ENCODE measurements at places on chromosomes 12 and 14. TPM values are rescaled to one million over a fixed set of nuclear protein-coding genes. Genes with fewer than 3 reads are reported as not detected.

The GLT1D1 gene
- total RNA-seq, result 7.8 TPM

- H3K36me3 ChIP-seq, result peaks cover 8% of the 10 kb centered on the region
- peaks cover 31% of the 10 kb centered on the region for H3K4me1 ChIP-seq
- H3K27me3 ChIP-seq, result no peaks in the 10 kb centered on the region
These were observed 1.1 kb upstream of the PPP1R13B start for GRCh38 chr14:103848175-103849077.

GRCh38 chr12:48671231-48671856 lies 10.7 kb downstream of the KANSL2 start:
- H3K27me3 ChIP-seq, result no peaks in the 10 kb centered on the region
- DNase-seq, result no peak
- H3K27ac ChIP-seq, result no peak overlapping the region
- H3K36me3 ChIP-seq, result peaks cover 100% of the 10 kb centered on the region
- H3K4me1 ChIP-seq, result peaks cover 7% of the 10 kb centered on the region

DNA sequence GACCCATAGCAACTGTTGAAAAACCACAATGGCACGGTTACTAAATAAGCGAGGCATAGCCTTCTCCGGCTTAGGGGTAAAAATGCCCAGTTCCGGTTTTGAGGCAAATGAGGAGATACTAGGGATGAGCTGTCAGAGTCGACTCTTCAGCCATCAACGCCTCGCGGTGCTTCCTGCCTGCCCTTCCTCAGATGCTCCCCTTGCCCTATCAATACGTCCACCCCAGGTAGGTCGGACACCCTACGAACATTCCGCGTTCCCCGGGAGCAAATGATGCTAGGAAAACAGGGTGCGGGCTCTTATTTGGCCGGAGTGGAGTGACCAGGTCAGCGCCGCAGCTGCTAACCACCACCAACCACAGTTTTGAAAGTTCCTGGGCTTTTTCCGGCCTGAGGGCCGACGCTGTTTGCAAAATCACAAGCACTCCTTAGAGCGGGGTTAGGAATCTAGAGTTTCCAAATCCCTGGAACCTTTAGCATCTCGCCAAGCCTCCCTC lies 1.2 kb downstream of the SRSF9 start:
- peak overlapping the region; percentile 98 for H3K27ac ChIP-seq
- H3K27me3 ChIP-seq, result no peaks in the 10 kb centered on the region
- H3K4me3 ChIP-seq, result peak overlapping the region; percentile 88
- DNase-seq, result peak; percentile 82

- H3K4me1 ChIP-seq, result peaks cover 23% of the 10 kb centered on the region
- H3K27me3 ChIP-seq, result peaks cover 3% of the 10 kb centered on the region
- H3K4me3 ChIP-seq, result no peak overlapping the region
These were observed 31.5 kb downstream of the SLC6A12 start for GRCh38 chr12:182381-182892.

The GSC gene
- total RNA-seq, result not detected

DNA sequence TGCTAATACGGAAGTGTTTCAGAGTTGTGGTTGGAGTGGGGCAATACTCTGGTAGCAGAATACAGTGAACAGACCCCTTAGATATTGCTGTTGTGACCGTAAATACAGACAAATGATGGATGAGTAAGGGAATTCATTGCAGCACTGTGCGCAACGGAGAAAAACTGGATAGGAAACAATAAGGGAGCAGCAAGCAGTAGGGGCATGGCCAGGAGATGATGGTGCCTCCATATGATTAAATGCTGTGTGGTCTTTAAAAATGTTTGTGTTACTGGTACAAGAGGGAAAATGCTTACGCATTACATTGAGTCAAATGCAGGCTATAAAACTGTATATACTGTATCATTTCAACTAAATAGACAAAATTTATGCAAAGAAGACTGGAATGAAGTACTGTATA lies 61.6 kb downstream of the EML1 start:
- H3K4me3 ChIP-seq, result no peak overlapping the region
- no peaks in the 10 kb centered on the region for H3K27me3 ChIP-seq
- no peaks in the 10 kb centered on the region for H3K36me3 ChIP-seq

The LRIG3 gene
- 23.7 TPM for total RNA-seq

- H3K4me3 ChIP-seq, result no peak overlapping the region
- H3K36me3 ChIP-seq, result no peaks in the 10 kb centered on the region
- no peak for DNase-seq
- no peaks in the 10 kb centered on the region for H3K4me1 ChIP-seq
- no peaks in the 10 kb centered on the region for H3K27me3 ChIP-seq
- H3K27ac ChIP-seq, result no peak overlapping the region
These were observed 160.7 kb upstream of the ARID2 start for GRCh38 chr12:45568808-45569207.

DNA sequence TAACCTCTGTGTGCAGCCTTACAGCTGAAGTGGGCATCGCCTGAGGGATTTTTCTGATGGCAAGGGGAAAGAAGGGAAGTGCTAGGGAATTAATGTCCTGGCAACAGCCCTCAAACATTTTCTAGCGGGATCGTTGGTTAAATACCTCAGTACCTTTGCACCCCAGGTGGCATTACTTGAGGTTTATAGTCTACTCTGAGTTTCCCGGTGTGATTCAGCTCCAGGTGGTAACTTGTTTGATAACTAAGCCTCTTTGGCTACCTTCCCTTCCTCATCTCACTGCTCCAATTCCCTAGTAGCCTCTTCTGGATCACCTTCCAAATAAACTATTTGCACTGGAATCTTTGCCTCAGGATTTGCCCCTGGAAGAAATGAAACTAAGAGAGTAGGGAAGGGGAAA lies 237.0 kb upstream of the SSTR1 start:
- no peak for DNase-seq
- no peak overlapping the region for H3K4me3 ChIP-seq
- no peaks in the 10 kb centered on the region for H3K4me1 ChIP-seq

GRCh38 chr14:100865682-100866591 lies 37.6 kb downstream of the RTL1 start:
- peaks cover 4% of the 10 kb centered on the region for H3K27me3 ChIP-seq
- no peaks in the 10 kb centered on the region for H3K4me1 ChIP-seq
- H3K36me3 ChIP-seq, result no peaks in the 10 kb centered on the region
- H3K27ac ChIP-seq, result no peak overlapping the region

- H3K27me3 ChIP-seq, result no peaks in the 10 kb centered on the region
- no peak for DNase-seq
- H3K27ac ChIP-seq, result no peak overlapping the region
These were observed 87.5 kb downstream of the SETD3 start for GRCh38 chr14:99393059-99393655.

The SERPINA9 gene
- not detected for total RNA-seq

DNA sequence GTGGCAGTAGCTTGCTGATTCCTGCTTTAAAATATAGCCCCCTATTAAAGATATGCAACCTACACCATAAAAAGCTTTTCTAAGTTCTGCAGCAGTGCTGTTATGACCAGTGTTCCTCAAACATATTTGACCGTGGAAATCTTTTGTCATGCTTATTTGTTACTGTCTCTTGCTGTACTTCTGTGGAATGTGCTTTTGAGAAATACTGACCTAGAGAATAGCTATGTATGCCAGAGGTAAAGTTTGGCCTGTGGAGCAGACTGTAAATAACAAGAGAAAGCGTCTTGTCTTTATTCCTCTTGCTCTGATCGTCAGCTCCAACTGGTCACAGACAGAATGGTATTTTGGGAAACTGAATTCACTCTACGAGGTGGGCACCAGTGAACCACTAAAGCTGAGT lies 239.0 kb downstream of the FBXL14 start:
- no peaks in the 10 kb centered on the region for H3K27me3 ChIP-seq
- no peak overlapping the region for H3K27ac ChIP-seq
- no peaks in the 10 kb centered on the region for H3K36me3 ChIP-seq

- H3K36me3 ChIP-seq, result no peaks in the 10 kb centered on the region
- no peaks in the 10 kb centered on the region for H3K27me3 ChIP-seq
- H3K4me1 ChIP-seq, result peaks cover 45% of the 10 kb centered on the region
- H3K27ac ChIP-seq, result peak overlapping the region; percentile 85
- no peak overlapping the region for H3K4me3 ChIP-seq
These were observed 14.3 kb downstream of the PGF start for GRCh38 chr14:74940956-74941565.

- no peak overlapping the region for H3K4me3 ChIP-seq
- H3K4me1 ChIP-seq, result no peaks in the 10 kb centered on the region
- no peaks in the 10 kb centered on the region for H3K27me3 ChIP-seq
These were observed 33.6 kb upstream of the PLEKHA5 start for GRCh38 chr12:19095756-19096480.

The KCNJ8 gene
- total RNA-seq, result 6.6 TPM

- H3K27ac ChIP-seq, result no peak overlapping the region
- H3K4me3 ChIP-seq, result no peak overlapping the region
- no peaks in the 10 kb centered on the region for H3K4me1 ChIP-seq
- H3K27me3 ChIP-seq, result no peaks in the 10 kb centered on the region
- DNase-seq, result no peak
These were observed 73.1 kb upstream of the PAWR start for GRCh38 chr12:79763766-79764452.

DNA sequence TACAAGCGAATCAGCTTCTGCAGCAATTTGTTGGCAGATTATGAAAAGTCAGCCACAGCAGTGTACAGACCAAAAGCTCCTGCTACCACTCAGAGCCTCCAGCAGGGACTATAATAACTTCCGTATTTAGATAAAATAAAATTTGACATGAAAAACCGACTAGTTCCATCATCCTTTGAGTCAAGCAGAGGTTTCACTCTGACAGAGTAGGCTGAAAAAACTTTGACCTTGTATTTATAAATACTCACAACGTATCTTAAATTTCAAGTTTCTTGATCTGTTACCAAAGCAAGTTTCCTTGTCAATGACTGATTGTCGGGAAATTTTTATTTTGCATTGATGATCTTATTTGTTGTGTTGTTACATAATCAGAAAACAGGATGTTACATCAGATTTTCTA lies 283.4 kb downstream of the DAD1 start:
- H3K27me3 ChIP-seq, result no peaks in the 10 kb centered on the region
- H3K36me3 ChIP-seq, result no peaks in the 10 kb centered on the region
- DNase-seq, result no peak
- H3K4me1 ChIP-seq, result no peaks in the 10 kb centered on the region
- H3K27ac ChIP-seq, result no peak overlapping the region

DNA sequence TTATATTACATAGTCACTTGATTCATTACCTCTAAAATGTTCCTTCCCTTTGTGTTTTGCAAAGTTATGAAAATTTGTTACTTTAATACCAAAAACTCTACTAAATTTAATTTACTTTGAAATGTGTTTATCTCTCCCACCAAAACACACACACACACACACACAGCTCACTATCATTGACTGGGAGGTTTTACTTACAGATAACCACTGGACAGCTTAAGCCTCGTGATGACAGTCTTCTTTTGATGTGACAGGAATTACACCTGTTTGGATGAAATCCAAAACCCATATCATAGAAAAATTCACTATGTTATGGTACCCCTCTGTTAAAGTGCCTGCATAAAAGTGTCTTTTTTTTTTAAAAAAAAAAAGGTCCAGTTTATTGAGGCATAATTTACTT lies 15.6 kb downstream of the BBS10 start:
- no peaks in the 10 kb centered on the region for H3K4me1 ChIP-seq
- H3K36me3 ChIP-seq, result no peaks in the 10 kb centered on the region
- H3K27me3 ChIP-seq, result no peaks in the 10 kb centered on the region
- H3K27ac ChIP-seq, result no peak overlapping the region

DNA sequence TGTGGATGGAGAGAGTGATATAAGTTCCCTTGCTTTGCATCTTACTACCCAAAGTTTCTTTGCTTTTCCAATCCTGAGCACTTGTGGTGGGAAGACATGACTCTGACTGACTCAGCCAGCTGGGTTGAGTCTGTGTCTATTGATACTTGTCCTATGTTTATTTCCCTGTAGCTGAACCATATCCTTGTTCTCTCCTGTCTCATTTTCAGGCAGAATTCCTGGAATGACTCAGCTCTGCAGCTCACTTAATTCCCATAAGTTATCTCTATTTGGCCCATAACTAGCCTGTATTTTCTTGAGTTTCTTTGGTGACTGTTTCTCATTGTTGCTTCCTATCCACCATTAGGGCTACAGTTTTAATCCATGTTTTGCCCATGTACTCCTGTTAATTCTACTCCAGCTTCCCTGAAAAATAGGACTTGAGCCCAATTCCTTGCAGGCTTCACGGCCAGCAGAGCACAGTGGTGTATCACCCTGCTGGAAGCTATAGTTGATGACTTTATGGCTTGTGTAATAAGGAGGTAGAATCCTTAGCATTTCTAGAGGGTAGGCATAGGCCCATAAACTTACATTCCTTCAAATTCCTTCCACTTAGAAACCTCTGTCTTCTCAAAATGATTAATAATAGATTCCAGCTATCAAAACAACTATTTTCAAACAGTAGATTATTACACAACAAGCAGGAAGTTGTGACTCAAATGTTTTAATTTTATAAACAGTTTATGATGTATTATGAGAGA lies 183.1 kb downstream of the TMTC3 start:
- no peaks in the 10 kb centered on the region for H3K36me3 ChIP-seq
- no peak overlapping the region for H3K4me3 ChIP-seq
- DNase-seq, result no peak
- H3K27me3 ChIP-seq, result no peaks in the 10 kb centered on the region

The NR4A1 gene
- total RNA-seq, result 57.0 TPM

- H3K4me3 ChIP-seq, result no peak overlapping the region
- peaks cover 64% of the 10 kb centered on the region for H3K4me1 ChIP-seq
- H3K36me3 ChIP-seq, result peaks cover 99% of the 10 kb centered on the region
- DNase-seq, result no peak
These were observed 73.7 kb downstream of the ESR2 start for GRCh38 chr14:64220466-64220865.

The NPFF gene
- total RNA-seq, result not detected

The SYNDIG1L gene
- total RNA-seq, result 0.22 TPM

GRCh38 chr14:70525691-70526090 lies 9.1 kb downstream of the ADAM20 start:
- DNase-seq, result no peak
- no peak overlapping the region for H3K27ac ChIP-seq
- H3K4me1 ChIP-seq, result no peaks in the 10 kb centered on the region
- no peak overlapping the region for H3K4me3 ChIP-seq
- peaks cover 35% of the 10 kb centered on the region for H3K36me3 ChIP-seq
- H3K27me3 ChIP-seq, result no peaks in the 10 kb centered on the region

The PAH gene
- total RNA-seq, result not detected
